Stimulated activated CD4-positive, alpha-beta T cell treated with anti-CD3 and anti-CD28 coated beads, Interleukin-1b, Interleukin-23, amount 100 ng/mL, for 24 hours (primary cell): ENCODE measurements at places on chromosomes 4 and X.

DNA sequence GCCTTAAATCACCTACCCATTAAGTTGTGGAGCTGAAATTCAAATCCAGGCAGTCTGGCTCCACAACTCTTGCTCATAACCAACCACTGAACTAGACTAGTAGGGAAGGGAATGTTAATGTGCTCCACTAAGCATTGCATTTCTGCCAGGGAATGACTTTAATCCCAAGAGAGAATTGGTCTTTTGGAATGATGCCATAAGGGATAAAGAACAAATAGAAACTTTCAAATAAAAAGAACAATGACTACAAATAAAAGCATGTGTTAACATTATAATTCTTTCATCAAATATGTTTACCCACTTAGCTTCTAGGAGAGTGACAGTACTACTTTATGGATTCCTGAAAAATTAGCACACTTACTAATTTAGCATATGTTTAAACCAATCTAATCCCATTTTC is 905.9 kb downstream of the CENPC start:
- DNase-seq = no peak

GRCh38 chr4:88033309-88033708 is 25.9 kb downstream of the PKD2 start:
- peak; percentile 7 for DNase-seq

DNA sequence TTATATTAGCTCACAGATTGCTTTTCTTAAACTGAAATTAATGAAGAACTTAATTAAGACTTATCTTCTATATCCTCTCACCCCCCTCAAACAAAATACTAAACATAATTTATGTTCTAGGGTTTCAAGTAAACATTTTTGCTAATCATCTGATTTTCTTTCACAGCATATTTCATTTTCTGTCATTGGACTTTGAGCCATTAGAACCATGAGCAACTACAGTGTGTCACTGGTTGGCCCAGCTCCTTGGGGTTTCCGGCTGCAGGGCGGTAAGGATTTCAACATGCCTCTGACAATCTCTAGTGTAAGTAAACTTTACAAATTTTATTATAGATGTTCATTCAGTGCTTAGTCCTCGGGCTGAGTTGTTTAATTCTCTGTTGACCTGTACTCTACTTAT is 3.3 kb downstream of the PDLIM5 start:
- DNase-seq = no peak

- DNase-seq = no peak
Observed at GRCh38 chr4:151694961-151695720, 65.7 kb downstream of the GATB start.

GRCh38 chr4:7140692-7141069 is 51.7 kb upstream of the SORCS2 start:
- no peak for DNase-seq

DNA sequence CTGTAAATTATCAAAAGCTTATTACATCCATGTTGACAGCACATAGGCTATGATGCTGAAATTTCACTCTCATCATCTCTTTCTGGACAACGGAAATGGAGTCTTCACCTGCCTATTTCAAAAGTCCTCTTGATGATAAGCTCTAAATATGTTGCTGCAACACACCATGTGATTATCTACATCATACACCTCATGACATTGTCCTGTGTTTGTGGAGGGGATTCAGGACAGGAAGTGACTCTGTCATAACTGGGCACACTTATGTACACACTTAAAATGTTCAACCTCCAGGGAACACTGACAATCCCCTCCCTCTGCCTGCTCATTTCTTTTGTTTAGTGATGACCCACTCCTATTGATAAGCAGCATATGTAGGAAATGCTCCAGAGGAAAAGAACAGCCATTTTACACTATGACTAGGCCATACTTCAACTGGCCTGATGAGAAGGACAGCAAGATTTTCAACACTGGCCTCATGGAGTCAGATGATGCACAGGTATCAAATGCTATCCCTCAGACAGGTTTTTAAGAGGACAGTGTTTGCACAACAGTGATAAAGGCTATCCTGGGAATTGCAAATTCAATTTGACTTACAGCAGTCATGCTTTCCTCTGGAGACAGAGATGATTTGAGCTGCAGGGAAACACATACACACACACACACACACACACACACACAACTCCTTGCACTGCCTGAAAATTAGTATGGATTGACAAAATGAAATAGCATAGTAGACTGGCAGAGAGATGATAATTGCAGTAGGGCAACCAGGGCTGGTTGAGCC is 163.3 kb upstream of the RASGEF1B start:
- no peak for DNase-seq

DNA sequence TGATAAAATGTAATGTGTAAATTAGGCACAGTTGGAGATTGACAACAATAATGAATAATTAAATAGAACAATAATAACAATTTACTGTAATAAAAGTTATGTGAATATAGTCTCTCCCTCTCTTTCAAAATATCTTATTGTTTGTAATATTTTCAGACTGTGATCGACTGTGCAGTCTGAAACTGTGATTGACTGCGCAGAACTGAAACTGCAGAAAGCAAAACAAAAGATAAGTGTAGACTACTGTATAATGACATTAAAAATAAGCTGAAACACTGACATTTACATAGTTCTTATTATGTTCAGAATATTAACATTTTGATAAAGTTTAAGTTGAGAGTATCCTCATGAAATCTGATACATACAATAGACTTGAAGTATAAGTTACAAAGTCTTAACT is 371.0 kb downstream of the CCSER1 start:
- no peak for DNase-seq

DNA sequence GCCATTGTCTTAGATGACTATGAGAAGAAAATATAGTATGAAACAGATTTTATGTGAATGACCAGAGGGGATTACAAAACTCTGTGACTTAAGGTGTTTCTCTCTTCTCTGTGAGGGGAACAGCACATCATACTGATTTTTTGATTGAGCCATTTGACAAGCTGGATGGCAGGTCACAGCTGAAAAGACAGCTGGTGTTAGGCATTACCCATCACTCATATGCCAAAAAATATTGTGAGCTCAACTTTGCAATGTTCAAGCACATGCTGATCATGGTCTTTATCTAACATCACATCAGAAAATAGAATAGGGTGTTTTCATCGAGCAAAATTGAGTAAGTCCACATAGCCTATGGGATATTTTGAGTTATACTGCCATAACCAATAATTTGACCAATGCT is 86.7 kb upstream of the TECRL start:
- DNase-seq = no peak

DNA sequence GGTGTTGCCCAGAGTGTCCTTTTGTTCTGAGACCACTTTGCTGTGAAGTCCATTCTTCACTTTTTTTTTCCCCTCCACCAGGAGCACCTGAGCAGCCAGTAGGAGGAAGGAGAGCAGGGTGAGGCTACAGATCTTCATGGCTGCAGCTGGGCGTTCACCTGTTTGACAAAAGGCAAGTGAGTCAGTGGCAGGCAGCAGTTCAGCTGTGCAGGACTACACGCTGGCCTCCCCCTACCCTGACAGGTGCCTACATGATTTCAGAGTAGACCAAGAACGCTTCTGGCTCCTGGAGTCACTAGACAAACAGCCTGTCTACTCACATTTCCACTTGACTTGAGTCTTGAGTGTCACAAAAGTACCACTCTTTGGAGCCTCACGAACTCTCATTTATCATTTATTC is 2.0 kb downstream of the FGFBP1 start:
- no peak for DNase-seq

- DNase-seq = no peak
Observed at GRCh38 chrX:30538271-30538670, 39.3 kb downstream of the TASL start.

DNA sequence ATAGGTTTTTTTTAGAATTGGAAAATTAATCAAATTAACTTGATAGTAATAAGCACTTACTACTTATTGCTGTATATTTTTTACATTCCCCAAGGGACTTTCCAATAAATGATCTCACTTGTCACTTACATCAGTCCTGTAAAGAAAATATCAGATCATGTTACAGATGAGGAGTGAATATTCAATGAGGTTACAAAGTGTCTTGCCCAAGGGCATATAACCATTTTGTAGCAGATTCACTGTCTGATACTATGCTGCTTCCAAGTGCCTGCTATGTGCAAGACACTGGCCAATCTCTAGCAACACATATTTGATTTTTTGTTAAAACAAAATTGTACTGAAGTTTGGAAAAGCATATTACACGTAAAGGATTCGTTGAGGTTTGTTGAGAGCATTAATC is 1287.7 kb downstream of the FAM133A start:
- DNase-seq = no peak

GRCh38 chr4:173181848-173182247 is 13.2 kb downstream of the GALNT7 start:
- DNase-seq = no peak

- no peak for DNase-seq
Observed at GRCh38 chr4:54930226-54930625, 195.2 kb downstream of the KDR start.

DNA sequence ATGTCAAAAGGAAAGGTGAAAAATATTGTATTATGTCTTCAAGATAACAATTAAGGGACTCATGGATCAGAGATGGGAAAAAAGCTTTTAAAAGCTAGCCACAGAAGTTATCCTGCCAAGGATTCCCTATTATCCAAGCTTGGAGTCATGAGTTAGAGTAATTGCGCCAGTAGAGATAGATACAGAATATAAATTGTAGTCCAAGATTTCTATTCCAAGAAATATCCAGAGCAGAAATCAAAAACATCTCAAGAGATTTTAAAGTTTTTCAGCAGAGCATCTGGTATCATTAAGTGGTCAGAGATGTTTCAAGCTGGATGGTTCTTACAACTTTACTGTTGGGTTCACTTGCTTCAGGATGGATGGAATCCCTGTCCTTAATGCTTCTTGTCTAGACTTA is 186.7 kb downstream of the PCDH18 start:
- no peak for DNase-seq

DNA sequence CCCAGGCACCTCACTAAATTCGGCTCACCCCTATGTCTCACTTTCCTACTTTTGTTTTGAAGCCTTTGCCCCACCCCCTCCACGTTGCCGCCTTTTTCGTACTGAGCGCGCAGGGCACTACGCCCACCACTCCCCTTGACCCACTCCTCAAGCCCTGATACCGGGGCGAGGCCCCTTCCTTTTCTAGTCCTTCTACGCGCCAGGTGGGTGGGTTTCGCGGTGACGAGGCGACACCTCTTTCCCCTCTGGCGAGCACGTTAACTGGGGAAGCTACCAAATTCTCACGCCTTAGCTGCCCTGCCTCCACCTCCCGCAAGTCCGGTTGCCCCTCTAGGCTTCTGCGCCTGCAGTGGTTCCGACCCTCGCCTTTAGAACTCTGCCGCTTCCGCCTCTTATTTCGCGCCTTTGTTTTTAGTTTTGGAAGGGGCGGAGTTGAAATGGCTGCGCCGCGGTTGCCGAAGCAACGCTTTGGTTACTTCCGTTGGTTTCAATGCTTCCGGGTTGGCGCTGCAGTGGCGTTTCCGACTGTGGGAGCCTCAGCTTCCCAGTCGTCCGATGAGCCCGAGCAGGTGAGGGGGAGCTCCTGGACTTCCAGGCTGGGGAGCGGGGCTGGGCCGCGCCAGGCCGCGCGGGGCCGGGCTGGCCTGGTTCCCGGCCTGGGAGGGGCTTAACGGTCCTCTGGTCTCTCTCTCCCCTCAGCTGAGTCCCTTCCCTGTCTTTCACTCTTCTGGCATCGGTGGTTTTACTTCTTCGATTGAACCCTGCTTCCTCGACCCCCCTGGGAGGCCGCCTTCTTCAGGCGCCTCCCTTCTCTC is at the start of gene SLC25A14:
Gene SLC25A14, plus strand, starts transcription at position 512 of the 815 bp plus-strand sequence. CDS start 360 bp downstream, outside the sequence.
- peak; percentile 50 for DNase-seq

DNA sequence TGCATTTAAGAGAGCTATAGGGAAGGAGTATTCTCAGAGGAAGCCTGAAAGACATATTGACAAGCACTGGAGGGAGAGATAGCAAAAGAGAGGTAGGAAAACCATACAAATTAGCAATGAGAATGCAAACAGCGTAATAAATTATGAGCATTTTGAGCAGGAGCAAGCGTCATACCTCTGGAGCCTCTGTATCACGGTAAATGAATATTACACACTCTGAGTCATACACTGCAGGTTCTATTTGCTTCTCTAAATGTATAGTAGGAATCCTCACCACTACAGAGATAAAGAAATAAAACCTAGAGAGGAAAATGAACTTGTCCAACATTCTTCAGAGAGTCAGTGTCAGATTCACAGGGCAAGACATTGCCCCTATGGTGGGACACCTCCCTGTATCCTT is 46.4 kb upstream of the GABRE start:
- no peak for DNase-seq

- DNase-seq = no peak
Observed at GRCh38 chr4:39706741-39707511, 9.0 kb downstream of the UBE2K start.

- DNase-seq = no peak
Observed at GRCh38 chrX:149688552-149688951, 23.3 kb upstream of the MAGEA11 start.

DNA sequence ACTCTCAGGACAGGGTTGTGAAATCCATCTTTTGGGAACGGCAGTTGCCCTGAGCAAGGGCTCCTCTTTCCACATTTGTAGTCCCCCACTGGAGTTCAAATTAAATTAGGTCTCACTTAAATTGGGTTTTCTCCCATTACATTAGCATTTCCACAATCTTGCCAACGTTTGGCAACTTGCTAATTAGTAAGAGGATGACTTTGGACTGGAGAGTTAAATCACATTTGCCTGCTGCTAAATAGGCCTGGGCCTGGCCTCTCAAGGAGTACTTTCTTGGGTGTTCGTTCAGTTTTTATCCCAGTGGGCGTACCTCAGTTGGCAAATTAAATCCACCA is 33.8 kb downstream of the TNIP3 start:
- DNase-seq = no peak

GRCh38 chr4:55029821-55030503 is 95.4 kb downstream of the KDR start:
- DNase-seq = no peak

GRCh38 chr4:108001540-108002135 is 11.9 kb downstream of the HADH start:
- DNase-seq = no peak

DNA sequence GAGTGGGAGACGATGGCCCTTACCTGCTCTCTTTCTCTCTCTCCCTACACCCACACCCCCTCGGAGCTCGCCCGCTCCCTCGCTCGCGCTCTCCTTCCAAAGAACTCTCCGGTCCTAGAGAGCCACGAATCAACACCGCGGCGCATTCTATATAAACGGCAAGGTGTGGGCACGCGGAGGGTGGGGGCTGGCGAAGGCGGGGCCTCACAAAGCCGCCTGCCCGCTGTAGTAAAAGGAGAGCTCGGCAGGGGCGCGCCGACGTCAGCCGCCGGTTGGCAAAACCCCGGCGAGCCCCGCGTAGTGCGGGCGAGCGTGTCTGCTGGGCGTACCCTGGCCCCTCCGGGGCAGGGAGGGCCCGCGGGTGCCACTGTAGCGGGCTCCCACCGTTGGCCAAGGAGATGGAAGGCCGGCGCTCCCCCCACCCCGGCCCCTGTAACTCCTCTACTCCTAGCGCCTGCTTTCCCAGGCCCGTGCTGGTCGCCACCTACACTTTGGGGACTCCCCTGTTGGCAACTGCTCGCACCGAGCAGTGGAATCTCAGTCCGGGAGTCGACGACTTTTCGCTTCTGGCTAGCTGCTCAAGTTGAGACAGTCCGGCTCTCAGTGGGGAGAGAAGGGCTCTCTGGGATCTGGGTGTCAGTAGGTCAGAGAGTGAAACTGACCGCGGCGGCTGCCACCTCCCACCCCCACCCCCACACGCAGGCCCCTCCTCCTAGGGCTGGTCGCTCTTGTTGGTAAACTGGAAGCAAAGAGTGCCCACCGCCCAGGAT is 325.5 kb upstream of the F9 start:
- no peak for DNase-seq
